ENCODE measurements at places on chromosomes 7 and 10. TPM values are rescaled to one million over a fixed set of nuclear protein-coding genes. Genes with fewer than 3 reads are reported as not detected.

TYSND1 gene
- total RNA-seq, result 10.3 TPM

PLXNA4 gene
- total RNA-seq, result 0.33 TPM

- H3K4me1 ChIP-seq, result no peaks in the 10 kb centered on the region
- no peaks in the 10 kb centered on the region for H3K27me3 ChIP-seq
- H3K27ac ChIP-seq, result no peak overlapping the region
These were observed 98.1 kb downstream of the CD36 start for GRCh38 chr7:80736371-80737125.

TMEM229A gene
- total RNA-seq, result not detected

DNA sequence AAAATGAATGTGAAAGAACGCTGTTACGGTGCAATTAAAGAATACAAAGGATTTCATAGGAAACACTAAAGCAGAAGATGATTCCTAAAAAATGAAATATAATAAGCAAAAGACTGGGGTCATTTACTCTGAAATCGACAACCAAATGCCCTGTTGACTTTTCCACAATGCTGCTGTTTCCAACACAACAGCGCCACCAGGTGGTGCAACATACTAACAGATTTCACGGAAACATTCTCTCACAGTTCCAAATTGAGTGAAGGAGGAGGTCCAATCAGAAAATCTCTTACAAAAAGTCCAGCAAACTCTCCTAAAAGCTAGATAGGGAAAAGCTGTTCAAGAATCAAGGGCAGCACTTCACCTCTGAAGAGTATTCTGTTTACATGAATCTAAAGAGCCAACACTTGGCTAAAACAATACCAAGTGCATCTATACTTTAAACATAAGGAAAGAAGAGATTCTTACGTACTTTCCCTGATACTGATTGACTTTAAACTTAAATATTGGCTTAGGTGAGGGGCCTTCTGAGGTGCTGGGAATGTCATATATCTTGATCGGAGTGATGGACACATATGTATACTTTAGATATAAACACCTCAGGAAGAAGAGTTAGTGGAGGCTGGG, 55.9 kb downstream of the UPF2 start:
- H3K27me3 ChIP-seq, result no peaks in the 10 kb centered on the region
- peaks cover 3% of the 10 kb centered on the region for H3K4me1 ChIP-seq
- no peak overlapping the region for H3K4me3 ChIP-seq
- DNase-seq, result peak; percentile 10

GRCh38 chr10:33412653-33413361, 78.3 kb upstream of the NRP1 start:
- no peak overlapping the region for H3K27ac ChIP-seq
- no peak overlapping the region for H3K4me3 ChIP-seq
- DNase-seq, result no peak
- H3K36me3 ChIP-seq, result no peaks in the 10 kb centered on the region

DNA sequence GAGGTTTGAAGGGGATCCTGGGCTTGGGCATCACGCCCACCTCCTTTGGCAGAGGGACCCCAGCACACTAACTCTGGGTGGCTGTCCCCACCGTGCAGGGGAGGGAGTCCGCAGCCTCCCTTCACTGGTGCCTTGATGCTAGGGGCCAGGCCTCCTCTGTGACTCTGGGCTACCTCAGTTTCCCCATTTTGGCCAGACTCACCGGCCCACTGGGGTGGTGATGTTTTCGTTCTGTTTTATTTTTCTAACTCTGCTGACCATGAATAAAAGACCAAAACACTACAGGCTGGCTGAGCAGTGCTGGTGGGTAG, 503 bp upstream of the TRIP6 start:
- H3K36me3 ChIP-seq, result no peaks in the 10 kb centered on the region
- H3K4me3 ChIP-seq, result peak overlapping the region; percentile 65
- peak overlapping the region; percentile 83 for H3K27ac ChIP-seq

C10orf62 gene
- not detected for total RNA-seq

- no peaks in the 10 kb centered on the region for H3K36me3 ChIP-seq
- no peak overlapping the region for H3K27ac ChIP-seq
- H3K4me1 ChIP-seq, result no peaks in the 10 kb centered on the region
- no peak overlapping the region for H3K4me3 ChIP-seq
- no peaks in the 10 kb centered on the region for H3K27me3 ChIP-seq
These were observed 576.6 kb upstream of the SORCS1 start for GRCh38 chr10:107740962-107741690.

DNA sequence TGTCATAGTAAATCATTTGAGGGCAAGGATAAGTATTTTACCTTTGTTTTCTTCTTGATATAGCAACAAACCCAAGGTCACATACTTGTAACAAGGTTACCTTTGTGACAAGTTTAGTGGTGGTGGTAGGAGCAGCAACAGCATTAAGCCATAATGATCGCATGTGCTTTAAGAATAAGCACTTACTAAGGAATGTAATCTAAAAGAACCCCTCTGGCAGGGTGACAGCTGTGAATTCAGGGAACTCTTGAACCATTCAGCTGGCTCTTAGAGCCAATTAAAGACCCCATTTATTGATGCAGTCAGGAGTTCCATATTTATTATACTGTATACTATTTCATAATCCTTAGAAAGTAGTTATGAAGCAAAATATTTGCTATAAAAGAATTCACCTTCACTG, 370.8 kb downstream of the EXOC4 start:
- H3K4me1 ChIP-seq, result no peaks in the 10 kb centered on the region
- H3K4me3 ChIP-seq, result no peak overlapping the region
- no peak for DNase-seq
- no peak overlapping the region for H3K27ac ChIP-seq
- H3K27me3 ChIP-seq, result no peaks in the 10 kb centered on the region
- H3K36me3 ChIP-seq, result no peaks in the 10 kb centered on the region

DNA sequence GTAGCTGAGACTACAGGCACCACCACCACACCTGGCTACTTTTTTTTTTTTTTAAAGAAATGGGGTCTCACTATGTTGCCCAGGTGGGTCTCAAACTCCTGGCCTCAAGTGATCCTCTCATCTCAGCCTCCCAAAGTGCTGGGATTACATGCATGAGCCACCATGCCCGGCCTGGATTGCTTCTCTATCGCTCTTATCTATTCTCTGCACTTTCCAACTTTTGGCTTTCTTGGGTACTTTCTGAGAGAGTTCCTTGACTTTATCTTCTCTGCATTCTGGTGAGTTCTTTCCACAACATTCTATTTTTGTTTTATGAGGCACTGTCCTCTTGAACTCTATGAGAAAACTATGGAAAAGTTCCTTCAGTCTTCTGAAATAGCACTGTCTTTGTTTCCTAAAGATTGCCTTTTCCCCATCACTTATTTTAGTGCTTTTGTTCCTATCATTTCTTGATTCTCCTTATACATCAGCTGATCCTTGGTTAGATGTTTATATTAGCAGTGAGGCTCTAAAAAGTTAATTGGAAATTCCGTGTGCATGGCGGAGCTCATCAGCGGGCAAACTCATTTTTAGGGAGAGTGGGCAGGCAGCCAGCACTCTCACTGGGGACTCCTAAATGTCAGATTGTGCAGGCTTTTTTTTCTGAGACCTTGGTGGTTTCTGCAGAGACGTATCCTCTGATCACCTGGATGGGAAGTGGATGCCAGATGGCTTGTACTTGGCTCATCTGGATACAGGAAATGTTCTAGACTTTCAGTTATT, 43.9 kb downstream of the HIP1 start:
- DNase-seq, result no peak
- H3K27ac ChIP-seq, result no peak overlapping the region
- H3K36me3 ChIP-seq, result no peaks in the 10 kb centered on the region
- no peaks in the 10 kb centered on the region for H3K27me3 ChIP-seq

HABP2 gene
- not detected for total RNA-seq

FBXL13 gene
- not detected for total RNA-seq

- H3K27ac ChIP-seq, result no peak overlapping the region
- peaks cover 7% of the 10 kb centered on the region for H3K36me3 ChIP-seq
- H3K4me3 ChIP-seq, result no peak overlapping the region
- DNase-seq, result no peak
These were observed 5.2 kb downstream of the ANKRD1 start for GRCh38 chr10:90915766-90916075.

OR2A5 gene
- total RNA-seq, result not detected

DNA sequence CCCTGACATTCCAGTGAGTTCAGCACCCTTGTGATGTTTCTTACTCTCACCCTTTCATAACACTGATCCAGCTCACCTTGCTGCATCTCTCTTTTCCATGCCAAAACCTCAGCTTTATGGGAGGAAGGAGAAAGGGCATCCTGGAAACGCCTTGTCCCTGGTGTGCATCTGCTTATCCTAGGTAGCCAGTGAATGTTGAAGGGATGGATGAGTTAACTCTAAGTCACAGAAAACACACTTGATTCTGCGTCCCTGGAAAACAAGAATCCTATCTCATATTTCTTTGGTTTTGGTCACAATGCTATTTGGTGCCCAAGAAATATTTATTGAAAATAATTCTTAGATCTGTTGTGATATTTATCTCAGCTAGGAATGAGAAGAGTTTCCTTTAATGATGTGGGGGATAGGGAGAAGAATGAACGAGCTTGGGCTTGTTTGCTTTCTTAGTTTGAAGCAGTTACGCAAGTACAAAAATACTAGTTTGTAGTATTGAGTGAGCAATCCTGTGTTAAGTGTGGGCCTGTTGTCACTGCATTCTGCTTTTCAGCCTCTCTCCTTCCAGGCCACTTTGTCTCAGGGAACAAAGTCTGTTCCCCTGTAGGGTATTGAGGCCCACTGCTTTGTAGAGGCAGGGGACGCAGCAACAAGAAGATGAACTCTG, 126.5 kb downstream of the ARID5B start:
- no peaks in the 10 kb centered on the region for H3K4me1 ChIP-seq
- no peak for DNase-seq
- no peaks in the 10 kb centered on the region for H3K27me3 ChIP-seq
- H3K4me3 ChIP-seq, result no peak overlapping the region
- no peaks in the 10 kb centered on the region for H3K36me3 ChIP-seq

GRCh38 chr10:121511943-121512342, 86.3 kb downstream of the FGFR2 start:
- H3K27me3 ChIP-seq, result no peaks in the 10 kb centered on the region
- no peak for DNase-seq
- H3K36me3 ChIP-seq, result no peaks in the 10 kb centered on the region
- H3K4me1 ChIP-seq, result no peaks in the 10 kb centered on the region

AKR1C8 gene
- total RNA-seq, result not detected

GRCh38 chr7:149220534-149220933, 18.9 kb upstream of the ZNF212 start:
- H3K27me3 ChIP-seq, result no peaks in the 10 kb centered on the region
- H3K36me3 ChIP-seq, result no peaks in the 10 kb centered on the region
- H3K4me1 ChIP-seq, result no peaks in the 10 kb centered on the region

GRCh38 chr7:140639366-140640053, 1.1 kb downstream of the DENND2A start:
- DNase-seq, result peak; percentile 22
- H3K27me3 ChIP-seq, result peaks cover 18% of the 10 kb centered on the region
- H3K27ac ChIP-seq, result peak overlapping the region; percentile 82
- no peaks in the 10 kb centered on the region for H3K36me3 ChIP-seq

CDC14C gene
- not detected for total RNA-seq

DNA sequence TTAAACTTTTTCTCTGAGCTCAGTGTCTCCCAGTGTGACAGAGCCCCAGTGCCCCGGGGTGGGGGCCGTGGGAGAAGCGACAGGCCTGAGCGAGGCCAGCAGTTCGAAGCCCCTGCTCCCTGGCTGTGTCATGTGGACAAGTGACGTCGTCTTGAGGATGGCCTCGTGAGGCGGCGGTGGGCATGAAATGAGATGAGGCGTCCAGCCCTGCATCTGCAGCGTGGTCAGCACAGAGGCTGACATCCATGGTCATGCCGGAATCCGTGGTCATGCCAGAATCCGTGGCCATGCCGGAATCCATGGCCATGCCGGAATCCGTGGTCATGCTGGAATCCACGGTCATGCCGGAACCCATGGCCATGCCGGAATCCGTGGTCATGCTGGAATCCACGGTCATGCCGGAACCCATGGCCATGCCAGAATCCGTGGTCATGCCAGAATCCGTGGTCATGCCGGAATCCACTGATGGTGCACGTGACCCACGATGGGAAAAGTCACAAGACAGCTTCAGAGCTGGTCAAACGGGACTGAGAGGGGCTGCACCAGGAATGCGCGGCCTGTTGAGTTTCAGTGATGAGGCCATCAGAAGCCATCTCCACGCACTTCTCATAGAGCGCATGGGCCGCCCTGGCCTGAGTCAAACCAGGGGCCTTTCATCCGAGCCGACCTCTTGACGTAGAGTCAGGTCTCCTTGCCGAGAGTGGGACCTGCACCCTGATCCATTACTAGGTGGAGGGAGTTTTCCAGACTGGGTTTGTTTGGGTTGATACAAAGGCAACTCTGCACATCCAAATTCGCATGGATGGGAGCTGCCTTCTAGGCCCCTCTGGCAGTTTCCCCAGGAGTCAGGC, 342.5 kb downstream of the PTPRN2 start:
- no peak for DNase-seq
- no peak overlapping the region for H3K27ac ChIP-seq
- H3K4me1 ChIP-seq, result no peaks in the 10 kb centered on the region
- no peaks in the 10 kb centered on the region for H3K36me3 ChIP-seq
- no peaks in the 10 kb centered on the region for H3K27me3 ChIP-seq

All from gastrocnemius medialis (tissue), 4 donors.